ENCODE measurements at places on chromosomes 7 and 10. TPM values are rescaled to one million over a fixed set of nuclear protein-coding genes. Genes with fewer than 3 reads are reported as not detected.

DNA sequence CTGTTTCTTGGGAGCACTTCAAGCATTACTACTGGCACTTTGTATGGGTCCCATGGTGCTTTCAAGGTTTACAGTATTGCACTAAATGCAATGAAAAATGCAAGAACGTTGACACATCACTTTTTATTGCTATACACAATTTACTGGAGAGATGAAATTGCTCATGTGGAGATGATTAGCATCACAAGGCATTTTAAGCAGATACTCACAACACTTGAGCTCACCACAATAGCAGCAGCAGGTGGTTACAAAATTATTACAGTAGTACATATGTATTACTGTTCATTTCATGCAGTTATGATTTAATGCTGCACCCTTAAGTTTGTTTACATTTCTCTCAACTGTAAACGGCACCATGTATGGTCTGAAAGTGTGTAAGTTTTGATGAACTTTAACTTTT lies 537.7 kb downstream of the GRM8 start:
- no peak for DNase-seq

- peak; percentile 93 for DNase-seq
Measured at GRCh38 chr10:125057158-125058001, 103.0 kb downstream of the CTBP2 start.

DNA sequence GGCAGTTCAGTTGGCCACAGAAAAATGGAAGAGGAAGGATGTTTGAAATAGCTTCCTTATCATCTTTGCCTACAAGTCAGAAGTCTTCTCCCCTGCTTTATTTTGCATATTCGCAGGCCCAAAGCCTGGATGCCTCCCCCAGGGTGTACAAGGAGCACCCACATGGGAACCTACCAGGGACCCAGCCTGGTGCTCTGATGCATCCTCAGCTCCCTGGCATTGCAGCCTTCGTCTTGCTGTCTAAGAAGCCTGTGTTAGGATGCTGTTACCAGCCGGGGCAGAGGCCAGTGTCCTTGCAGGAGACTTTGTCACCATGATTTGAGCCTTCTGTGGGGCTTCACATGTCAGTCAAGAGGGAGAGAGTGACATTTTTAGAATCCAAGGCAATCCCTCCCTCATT lies 27.0 kb upstream of the GPR26 start:
- no peak for DNase-seq

GRCh38 chr7:101547916-101548661 lies 81.0 kb downstream of the MYL10 start:
- no peak for DNase-seq

GRCh38 chr7:76080204-76080603 lies 32.3 kb downstream of the MDH2 start:
- no peak for DNase-seq

- no peak for DNase-seq
Measured at GRCh38 chr10:121426307-121426706, 171.9 kb downstream of the FGFR2 start.

- no peak for DNase-seq
Measured at GRCh38 chr10:49532461-49532860, 6.5 kb downstream of the ERCC6 start.

DNA sequence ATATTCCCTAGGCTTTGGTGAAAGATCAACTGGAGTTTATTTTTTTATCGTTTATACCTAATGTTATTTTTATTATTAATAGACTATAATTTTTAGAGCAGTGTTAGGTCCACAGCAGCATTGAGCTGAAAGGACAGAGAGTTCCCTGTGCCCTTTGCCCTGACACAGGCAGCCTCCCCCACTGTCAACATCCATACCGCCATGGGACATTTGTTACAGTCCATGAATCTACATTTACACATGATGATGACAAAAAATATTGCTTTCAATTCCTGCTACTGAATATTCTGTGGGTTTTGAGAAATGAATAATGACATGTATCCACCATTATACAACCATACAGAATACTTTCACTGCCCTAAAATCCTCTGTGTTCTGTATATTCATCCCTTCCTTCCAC lies 1297.5 kb upstream of the SORCS1 start:
- DNase-seq: no peak

DNA sequence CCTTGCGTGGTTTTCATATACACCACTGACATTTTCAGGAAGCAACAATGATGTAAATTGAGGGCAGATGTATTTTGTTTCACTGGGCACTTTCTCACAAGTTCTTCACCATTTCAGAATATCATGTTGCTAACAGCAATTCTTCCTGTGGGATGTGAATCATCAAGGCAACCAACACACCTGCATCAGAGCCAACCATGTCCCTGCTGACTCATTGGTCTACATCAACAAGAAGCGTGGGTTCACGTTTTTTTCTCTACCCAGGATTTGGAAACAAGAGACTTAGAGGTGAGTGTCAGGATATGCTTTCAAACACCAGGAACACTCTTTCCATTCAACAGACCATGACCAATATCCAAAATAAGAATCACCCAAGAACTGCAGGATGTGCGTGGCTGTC lies 203.9 kb downstream of the TEX36 start:
- DNase-seq: peak; percentile 35

GRCh38 chr7:49151146-49151545 lies 226.8 kb downstream of the CDC14C start:
- DNase-seq: no peak

GRCh38 chr7:102009628-102010027 lies 192.2 kb downstream of the CUX1 start:
- DNase-seq: peak; percentile 76

DNA sequence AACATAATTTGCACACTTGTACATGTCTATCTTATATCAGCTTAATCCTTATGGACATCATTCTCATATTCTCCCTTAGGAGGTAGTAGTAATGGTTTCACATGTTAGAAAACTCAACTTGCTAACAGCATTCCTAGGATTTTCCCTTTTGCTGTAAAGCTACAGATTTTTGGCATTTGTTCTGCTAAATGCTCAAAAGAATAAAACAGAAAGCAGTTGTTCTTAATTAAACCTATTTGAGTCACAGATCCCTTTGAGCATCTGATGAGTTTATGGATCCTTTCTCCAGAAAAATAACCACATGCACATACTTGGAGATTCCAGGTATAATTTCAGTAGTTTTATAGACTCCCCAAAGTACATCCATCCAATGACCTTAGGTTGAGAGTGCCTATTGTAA lies 122.9 kb upstream of the BET1 start:
- no peak for DNase-seq

DNA sequence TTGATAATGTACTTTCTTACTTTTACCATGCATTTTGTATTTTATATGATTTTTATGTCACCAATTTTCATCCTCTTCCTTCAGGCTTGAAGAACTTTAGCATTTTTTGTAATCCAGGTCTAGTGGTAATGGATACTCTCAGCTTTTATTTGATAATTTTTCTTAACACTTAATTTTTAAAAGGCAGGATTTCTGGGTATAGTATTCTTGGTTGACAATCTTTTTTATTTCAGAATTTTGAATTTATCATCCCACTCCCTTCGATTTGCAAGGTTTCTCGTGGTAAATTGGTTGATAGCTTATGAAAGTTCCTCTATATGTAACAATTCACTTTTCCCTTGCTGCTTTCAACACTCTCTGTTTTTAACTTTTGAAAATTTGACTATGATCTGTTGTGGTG lies 363.7 kb downstream of the HTR7 start:
- no peak for DNase-seq

DNA sequence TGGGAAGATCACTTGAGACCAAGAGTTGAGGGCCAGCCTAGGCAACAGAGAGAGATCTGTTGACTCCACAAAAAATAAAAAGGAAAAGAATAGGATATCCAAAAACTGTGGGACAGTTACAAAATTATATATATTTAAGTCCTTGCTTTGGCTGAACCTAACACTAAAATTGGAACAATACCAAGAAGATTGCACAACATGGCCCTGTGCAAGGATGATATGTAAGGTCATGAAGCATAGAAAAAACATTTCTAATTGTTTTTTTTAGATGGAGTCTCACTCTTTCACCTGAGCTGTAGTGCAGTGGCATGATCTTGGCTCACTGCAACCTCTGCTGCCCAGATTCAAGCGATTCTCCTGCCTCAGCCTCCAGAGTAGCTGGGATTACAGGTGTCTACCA lies 139.0 kb downstream of the TPST1 start:
- DNase-seq: no peak

- DNase-seq: no peak
Measured at GRCh38 chr7:33392148-33392547, 262.8 kb downstream of the BBS9 start.

DNA sequence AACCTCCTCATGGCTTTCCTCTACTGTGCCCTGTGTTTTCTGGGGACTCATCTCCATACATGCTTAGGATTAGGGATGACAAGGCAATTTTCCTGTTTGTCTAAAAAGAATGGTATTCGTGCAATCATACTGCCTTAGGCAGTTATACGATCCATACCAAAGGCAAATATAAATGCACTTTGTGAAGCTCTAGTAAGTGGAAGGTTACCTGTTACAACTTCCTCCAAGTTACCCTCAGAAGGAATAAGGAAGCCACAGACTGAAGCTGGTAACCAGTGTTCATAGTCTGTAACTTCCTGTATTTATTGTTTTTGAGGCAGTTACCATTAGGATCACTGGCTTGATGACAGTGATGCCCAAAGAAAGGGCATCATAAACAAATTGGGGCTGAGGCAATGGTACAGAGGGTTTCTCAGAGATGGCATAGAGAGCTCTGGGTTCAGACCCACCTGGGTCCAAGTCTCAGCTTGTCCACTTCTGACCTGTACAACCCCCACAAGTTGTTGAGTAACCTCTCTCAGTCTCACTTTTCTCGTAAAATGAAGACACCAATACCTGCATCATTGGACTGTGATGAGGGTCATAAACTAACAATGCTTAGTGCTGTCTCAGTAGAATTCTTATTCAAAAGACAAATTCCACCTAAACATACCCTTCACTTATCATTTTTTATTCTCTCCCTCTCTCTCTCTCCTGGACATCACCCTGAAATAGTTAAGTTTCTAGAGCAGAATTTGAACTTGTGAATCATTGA lies 138.2 kb downstream of the ELMO1 start:
- DNase-seq: no peak

- DNase-seq: no peak
Measured at GRCh38 chr7:20323595-20323994, 7.1 kb upstream of the ITGB8 start.

DNA sequence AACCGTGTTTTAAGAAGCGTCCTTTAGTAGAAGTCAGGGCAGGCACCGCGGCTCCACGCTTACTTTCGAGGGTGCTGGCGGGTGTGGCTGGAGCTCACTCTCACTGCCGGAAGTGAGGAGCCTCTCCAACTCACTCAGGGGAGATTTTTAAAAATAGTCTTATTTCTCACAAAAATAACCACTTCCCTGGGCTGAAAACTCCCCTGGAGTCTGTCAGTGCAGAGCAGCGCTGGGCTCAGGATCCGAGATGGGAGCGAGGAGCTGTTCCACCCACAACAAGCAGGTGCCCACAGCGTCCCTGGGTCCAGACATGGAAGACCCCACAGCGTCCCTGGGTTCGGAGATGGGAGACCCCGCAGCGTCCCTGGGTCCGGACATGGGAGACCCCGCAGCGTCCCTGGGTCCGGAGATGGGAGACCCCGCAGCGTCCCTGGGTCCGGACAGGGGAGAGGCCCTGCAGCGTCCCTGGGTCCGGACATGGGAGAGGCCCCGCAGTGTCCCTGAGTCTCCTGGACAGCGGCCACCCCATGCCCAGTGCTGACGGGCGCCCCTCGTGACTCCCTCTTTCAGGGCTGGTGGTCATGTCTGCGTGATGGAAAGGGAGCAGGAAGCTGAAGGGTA lies 51.2 kb downstream of the VIPR2 start:
- no peak for DNase-seq

DNA sequence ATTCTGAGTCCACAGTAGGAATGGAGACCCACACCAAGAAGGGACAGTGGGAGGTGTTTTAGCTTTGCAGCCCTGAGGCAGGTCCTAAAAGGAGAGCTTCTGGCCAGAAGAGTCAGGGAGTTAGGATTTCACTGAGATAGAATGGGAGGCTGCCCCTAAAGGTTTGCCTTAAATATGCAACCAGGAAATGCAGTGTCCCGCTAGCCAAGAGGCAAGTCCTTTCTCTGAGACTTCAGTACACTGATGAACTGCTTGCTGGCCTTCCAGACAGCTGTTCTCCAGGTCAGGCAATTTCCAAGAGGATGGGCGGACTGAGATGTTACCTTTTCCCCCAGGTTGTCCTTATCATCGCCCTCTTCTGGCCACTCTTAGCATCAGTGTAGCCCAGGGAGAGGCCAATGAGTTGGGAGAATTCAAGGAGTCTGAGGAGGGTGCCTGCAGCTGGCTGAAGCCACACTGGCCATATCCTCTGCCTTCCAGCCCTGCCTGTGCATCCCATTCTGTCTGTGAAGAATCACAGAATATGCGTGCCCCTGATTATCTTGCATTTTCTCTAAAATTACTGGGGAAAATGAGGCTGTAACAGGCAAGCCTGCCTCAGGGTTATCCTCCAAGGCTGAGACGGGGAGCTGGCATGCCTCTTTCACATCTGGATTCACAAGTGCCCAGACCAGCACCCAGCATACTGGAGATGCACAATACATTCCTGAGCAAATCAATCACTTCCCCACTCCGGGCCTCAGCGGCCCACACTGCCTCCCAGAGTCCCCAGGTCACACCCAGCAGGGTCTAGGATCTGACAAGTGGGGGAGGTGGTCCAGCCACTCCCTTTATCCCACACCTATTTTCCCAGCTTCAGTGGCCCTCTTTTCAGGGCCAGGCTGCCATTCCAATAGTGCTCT lies 2.4 kb downstream of the TLL2 start:
- no peak for DNase-seq

Gene GIMAP7
- not detected for total RNA-seq

Gene PTPRN2
- total RNA-seq: not detected

Gene VWA2
- 0.25 TPM for total RNA-seq

Gene TAS2R41
- not detected for total RNA-seq

Gene AKR1C4
- not detected for total RNA-seq
